ENCODE measurements at places on chromosomes 6 and 20.

GRCh38 chr6:109315341-109316110 lies 66.7 kb downstream of the CD164 start:
- no peak for DNase-seq

GRCh38 chr6:161101517-161101916 lies 109.9 kb downstream of the MAP3K4 start:
- DNase-seq, result no peak

- DNase-seq, result no peak
Observed at GRCh38 chr6:109498052-109498451, 15.0 kb upstream of the ZBTB24 start.

DNA sequence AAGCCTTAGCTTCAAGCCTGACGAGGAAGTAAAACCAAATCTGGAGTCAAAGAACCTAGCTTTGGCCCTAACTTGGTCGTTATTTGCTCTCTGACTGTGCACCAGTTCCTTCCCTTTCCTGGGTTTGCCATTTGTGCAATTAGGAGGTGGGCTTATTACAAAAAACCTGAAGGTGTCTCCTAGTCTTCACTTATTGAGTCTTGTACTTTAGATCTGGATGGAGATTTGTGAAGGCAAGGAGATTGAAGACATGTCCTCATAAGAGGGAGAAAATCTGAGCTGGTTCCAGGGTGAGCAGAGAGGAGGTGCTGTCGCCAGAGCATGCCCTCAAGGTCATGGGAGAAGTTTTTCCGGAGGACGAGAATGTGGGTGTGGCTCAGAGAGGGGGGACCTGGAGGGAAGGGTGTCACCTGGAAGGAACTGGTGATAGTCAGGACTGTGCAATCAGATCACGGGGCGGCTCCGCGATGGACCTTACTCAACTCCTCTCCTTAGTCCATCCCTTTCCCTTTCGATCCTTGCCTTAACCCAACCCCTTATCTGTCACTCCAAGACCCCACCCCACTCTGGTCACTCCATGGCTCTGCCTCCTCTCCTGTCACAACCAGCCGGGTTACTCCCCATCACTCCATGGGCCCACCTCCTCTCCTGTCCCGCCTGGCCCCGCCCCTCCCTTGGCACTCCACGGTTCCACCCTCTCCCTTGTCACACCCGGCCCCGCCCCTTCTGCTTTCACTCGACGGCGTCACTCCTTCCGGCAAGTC lies 588 bp upstream of the ACSS2 start:
- no peak for DNase-seq

DNA sequence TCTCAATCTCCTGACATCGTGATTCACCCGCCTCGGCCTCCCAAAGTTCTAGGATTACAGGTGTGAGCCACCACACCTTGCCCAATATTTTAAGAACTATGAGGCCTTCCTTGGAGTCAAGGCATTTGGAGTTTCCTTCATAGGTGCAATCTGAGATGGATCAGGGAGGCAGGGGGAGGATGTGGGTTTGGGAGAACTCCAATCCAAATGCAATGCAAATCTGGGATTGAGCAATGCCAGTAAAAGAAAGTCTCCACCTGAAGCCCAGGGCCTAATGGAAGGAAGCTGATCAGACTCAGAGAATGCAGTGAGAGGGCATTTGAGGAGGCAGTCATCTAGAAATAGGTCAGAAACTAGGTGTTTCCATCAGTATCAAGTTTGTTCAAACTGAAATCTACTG lies 21.2 kb downstream of the RSPH3 start:
- DNase-seq, result no peak

- no peak for DNase-seq
Observed at GRCh38 chr6:139903411-139904157, 529.1 kb upstream of the CITED2 start.

- DNase-seq, result no peak
Observed at GRCh38 chr20:7841291-7841970, 98.8 kb downstream of the HAO1 start.

DNA sequence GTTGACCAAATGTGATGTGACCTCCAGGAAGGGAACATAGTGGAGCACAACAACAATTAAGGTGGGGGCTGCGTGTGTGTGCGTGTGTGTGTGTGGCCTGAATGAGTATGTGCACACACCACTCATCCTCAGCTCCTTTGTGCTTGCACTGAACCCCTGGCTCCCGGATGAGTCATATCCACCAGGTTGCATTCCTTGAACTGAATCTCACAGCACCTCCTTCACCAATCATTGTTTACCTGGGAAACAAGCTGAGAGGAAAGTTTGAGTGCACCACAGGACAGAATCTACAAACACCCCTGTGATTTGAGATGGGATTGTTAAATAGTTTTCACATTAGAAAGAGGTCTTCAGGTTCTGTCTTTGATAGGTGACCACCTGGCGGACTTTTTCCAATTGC lies 33.7 kb upstream of the GPR6 start:
- DNase-seq, result no peak

DNA sequence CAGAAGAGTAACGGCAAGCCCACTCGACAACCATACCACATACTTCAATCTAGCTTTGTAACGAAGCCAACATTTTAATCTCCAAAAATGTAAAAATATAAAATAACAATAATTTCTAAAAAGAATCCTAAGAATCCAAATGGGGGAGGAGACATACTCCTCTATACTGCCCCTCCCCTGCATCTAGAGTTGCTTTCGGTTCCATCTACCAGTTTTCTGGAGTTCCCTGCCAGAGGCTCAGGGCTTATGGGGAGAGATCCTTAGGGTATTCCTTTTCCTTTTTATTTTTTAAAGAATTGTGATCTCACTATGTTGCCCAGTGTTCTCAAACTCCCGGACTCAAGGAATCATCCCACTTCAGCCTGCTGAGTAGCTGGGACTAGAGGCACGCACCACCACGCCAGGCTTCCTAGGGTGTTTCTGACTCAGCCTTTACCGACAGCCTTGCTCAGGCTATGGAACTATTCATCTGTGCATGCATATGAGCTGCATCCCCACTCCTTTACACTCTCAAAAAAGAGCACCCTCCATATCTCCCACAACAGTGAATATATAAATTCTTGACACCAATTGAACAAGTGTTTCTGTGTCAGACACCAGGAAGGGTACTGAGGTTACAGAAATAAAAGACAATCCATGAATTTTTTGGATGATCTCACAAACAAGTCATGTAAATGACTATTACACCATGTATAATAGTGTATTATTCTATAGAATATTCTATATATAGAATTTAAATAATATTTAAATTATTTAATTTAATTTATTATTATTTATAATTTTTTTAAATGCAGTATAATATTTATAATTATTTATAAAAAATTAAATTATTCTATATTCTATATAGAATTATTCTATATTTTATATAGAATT lies 40.7 kb upstream of the UBR2 start:
- no peak for DNase-seq

- DNase-seq, result no peak
Observed at GRCh38 chr6:116847227-116847626, 18.3 kb upstream of the GPRC6A start.

- no peak for DNase-seq
Observed at GRCh38 chr20:2125474-2126112, 24.0 kb downstream of the STK35 start.

DNA sequence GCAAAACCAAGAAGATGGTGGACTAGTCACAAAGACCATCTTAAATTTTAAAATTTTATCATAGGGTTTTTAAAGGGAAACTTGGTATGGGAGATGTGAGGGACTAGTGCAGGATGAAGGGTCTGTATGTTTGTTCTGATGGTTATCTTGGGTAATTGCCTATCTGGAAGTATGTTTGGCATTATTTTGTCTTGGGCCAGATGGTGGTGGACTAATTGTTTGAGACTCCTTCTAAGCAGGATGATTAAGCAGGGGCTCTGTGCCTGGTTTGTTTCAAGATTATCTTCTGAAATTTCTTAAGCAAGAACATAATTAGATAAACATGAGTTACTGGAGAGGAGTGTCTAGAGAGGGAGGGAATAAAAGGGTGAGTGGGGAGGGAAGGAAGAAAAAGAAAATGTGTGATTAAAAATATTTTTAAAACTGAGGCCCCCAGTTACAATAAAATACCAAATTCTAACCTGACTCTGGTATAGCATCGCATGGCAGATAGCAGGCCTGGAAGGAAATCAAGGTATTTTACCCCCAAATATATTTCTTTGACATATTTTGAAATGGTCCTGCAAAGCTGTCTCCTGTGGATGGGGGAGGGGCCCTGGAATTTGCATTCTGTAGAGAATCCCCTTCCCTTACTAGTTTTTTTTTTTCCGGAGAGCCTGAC lies 49.9 kb upstream of the FAM184A start:
- DNase-seq, result no peak

- DNase-seq, result peak; percentile 49
Observed at GRCh38 chr6:18262702-18263417, 1.5 kb downstream of the DEK start.

DNA sequence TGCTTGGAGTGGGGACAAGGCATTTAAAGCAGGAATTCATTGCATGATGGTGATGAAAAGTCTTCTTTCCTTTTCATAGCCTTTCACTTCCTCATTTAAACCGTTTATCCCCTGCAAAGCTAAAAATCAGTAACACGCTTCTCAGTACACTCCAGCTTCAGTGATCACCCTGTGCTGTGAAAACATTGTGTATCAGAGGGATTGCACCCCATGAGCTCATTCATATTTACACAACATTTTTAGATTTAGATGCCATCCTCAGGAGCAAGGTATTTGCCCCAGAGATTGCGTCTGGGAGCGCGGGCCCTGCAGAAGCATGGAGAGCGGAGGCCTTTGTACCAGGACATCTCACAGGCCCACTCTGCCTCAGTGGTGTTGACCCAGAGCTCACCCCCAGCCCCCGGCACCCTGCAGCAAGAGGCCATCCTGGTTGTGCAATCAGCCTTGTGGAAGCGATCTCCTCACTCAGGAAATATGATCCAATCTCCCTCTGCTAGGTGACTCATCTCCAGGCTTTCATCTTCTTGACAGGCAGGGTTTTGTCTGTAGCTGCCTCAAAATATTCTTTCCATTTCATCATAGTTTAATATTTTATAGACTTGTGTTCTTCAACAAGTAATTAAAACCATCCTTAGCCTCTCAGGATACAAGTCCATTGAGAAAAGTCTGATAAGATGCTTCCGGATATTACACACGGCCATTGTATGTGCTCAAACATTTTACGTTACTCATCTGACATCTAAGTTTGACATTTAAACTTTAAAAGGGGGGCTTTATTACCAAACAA lies 38.9 kb upstream of the THBS2 start:
- DNase-seq, result no peak

DNA sequence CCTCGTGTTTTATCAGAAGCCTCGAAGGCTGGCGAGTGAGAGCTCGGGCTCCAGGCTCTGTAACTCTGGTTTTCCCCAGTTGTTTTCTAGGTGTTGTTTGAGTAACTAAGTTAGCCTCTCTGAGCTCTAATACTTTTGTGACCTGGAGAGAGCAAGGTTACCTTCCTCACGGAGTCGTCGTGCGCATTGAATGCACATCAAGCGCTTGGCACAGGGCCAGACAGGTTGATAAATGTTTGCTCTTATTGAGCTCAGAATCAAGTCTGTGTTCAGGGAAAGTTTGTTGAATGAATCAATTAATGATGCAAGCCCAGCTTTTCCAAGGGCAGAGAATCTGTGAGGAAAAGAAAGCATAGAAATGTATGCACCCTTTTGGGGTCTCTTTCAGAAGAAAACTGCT lies 33.5 kb downstream of the EDN3 start:
- no peak for DNase-seq
